Activated T-cell treated with anti-CD3 and anti-CD28 coated beads, Interleukin-2, amount 50 U/mL, for 4 hours (primary cell): ENCODE measurements at places on chromosomes 16 and 17. TPM values are rescaled to one million over a fixed set of nuclear protein-coding genes. Genes with fewer than 3 reads are reported as not detected.

DNA sequence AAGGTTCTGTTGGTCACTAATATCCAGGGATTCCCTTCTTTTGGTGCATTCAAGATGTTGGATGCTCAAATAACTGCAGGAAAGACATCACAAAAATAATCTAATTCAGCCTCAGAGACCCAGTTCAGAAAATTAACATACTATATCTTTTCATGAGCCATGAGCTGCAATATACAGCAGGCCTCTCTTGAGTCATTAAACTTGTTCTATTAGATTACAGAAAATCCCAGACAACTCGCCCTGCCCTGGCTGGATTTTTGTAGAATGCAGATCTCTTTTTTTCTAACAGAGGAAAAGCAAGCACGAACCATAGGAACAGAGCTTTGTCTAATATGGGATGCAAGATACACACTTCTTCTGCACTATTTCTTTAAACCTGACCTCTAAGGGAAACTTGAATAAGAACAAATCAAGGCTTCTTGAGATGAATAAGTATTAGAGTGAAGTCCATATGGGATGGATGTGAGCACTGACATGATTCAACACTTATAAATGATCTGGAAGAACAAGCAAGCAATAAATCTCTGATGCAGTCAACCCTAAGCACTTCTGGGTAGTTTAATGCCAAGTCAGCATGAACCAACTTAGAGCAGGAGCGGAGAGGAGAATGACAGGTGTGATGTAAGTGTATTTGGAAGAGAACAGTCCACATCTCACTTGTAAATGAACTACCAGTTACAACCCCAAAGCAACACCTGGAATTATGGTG, 70.7 kb upstream of the GNAO1 start:
- DNase-seq, result no peak

GRCh38 chr16:11202260-11203091, 53.5 kb downstream of the SOCS1 start:
- no peak for DNase-seq

DNA sequence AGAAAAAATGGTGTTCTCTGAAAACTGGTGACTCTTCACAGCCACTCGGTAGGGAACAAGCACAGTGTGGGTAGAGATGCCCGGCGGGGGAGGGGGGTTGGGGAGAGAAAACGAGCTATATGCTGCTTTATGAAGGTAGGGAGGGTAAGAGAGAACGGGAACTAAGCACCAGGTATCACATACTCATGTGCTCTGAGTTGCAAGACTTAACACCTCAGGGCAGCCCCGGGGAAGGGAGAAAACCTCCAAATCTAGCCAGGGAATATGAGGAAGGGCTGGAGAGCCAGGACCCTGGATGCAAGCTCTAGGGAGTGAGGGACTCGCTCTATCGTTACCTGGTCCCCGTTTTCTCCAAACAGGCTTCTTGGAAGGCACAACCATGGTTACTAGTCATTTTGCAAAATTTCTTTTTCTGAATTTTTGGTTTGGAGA, 35.3 kb downstream of the HIC1 start:
- no peak for DNase-seq

NUPR1 gene
- 0.28 TPM for total RNA-seq

CDRT15 gene
- total RNA-seq, result not detected

GRCh38 chr17:81566461-81567126, 14.4 kb upstream of the FAAP100 start:
- DNase-seq, result no peak

MRTFB gene
- 8.9 TPM for total RNA-seq

DNA sequence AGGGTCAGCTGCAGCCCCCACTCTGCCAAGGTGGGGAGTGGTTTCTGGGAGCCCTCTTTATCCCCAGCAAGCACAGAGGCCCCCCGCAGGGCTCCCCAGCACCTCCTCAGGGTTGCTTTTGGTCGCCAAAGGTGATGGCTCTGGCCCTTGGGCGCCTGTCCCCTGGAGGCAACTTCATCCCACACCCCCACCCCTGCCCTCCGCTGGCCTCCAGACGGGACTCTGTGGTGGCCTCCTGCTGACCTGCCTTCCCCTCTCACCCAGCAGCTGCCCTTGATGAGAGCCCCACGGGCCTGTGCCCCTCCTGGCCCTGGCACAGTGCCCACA, 7.8 kb upstream of the RHOT2 start:
- DNase-seq, result no peak

SMG6 gene
- total RNA-seq, result 27.9 TPM

ASPHD1 gene
- 3.4 TPM for total RNA-seq

KRTAP9-4 gene
- not detected for total RNA-seq

HES7 gene
- 1.7 TPM for total RNA-seq

DNA sequence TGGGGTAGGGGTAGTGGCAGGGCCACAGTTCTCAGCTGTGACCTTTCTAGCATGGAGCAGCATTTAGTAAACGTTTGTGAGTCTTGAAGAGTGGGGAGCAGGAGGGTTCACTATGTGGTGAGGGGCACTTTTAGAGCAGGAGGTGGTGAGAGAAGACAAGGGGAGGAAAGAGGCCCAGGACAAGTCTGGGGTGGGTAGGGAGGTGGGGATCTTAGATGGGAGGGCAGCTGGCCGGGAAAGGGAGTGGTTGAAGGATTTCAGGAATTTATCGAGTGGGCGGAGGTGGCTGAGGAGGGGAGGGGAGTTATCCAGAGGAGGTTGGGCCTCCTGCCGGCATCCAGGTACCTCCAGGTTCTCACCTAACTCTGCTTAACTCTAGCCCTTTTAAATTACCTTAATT, 1.9 kb downstream of the CLEC16A start:
- DNase-seq, result no peak

- DNase-seq, result no peak
Observed at GRCh38 chr16:12417030-12417814, 386.5 kb downstream of the CPPED1 start.

SLC9A5 gene
- total RNA-seq, result 4.0 TPM

GRCh38 chr16:77584205-77584859, 138.0 kb upstream of the NUDT7 start:
- peak; percentile 16 for DNase-seq

GRCh38 chr16:50616883-50617645, 64.0 kb downstream of the SNX20 start:
- no peak for DNase-seq

- DNase-seq, result no peak
Observed at GRCh38 chr16:71205482-71206131, 24.9 kb downstream of the HYDIN start.

- DNase-seq, result no peak
Observed at GRCh38 chr16:27291106-27291505, 22.5 kb upstream of the NSMCE1 start.

GRCh38 chr17:6153375-6153774, 83.2 kb downstream of the WSCD1 start:
- no peak for DNase-seq

DNA sequence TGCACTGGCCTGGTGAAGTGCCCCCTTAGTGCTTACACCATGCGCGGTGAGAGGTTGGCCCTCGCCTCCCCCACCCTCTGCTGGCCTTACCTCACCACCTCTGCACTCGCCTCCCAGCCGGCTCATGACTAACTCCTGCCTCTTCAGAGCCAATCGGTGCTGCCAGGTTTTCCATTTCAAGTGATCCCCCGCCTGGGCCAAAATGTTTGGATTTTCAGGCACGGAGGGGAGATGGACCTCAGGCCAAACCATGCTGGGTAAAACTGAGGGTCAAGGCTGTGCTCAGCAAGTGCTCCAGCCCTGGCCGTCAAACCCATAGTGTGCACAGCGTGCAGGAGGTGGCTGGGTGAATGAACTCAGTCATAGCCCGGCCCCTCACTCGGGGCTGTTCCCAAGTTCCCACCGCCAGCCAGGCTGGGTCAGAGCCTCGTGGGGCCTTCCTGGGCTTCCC, 175.4 kb downstream of the SEC14L1 start:
- no peak for DNase-seq

GRCh38 chr16:25126820-25127232, 15.3 kb downstream of the LCMT1 start:
- DNase-seq, result peak; percentile 14

DNA sequence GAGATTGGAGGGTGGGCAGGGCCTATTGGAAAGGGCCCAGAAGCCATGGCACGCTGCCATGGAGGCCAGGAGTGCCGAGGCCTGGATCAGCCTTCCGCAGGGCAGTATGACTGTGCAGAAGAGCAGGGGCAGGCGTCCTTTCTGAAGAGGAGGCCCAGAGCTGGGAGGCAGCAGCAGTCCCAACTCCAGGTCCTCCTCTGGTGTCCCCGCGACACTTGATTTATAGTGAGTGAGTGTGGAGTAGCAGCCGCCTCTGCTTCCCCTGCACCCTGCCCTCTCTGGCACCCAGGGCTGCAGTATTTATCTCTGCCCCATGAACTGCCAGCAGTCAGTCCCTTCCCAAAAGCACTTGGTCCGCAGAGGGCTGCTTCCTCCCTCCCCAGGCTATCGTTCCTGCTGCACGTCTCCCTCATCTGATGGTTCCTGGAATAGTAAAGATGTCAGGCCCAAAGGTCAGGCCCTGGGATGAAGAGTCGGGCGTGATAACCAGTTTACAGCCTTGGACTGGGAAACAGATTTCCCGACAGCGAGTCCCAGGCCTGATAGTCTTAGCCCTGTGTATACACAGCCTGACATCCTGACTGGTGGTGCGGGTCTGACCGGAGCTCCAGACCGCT, 32.9 kb downstream of the PGS1 start:
- no peak for DNase-seq

GRCh38 chr16:51755039-51755501, 604.0 kb upstream of the SALL1 start:
- DNase-seq, result no peak

GRCh38 chr16:89132194-89133005, 38.7 kb downstream of the ACSF3 start:
- DNase-seq, result no peak

GRCh38 chr16:12410837-12411490, 392.7 kb downstream of the CPPED1 start:
- no peak for DNase-seq

DNA sequence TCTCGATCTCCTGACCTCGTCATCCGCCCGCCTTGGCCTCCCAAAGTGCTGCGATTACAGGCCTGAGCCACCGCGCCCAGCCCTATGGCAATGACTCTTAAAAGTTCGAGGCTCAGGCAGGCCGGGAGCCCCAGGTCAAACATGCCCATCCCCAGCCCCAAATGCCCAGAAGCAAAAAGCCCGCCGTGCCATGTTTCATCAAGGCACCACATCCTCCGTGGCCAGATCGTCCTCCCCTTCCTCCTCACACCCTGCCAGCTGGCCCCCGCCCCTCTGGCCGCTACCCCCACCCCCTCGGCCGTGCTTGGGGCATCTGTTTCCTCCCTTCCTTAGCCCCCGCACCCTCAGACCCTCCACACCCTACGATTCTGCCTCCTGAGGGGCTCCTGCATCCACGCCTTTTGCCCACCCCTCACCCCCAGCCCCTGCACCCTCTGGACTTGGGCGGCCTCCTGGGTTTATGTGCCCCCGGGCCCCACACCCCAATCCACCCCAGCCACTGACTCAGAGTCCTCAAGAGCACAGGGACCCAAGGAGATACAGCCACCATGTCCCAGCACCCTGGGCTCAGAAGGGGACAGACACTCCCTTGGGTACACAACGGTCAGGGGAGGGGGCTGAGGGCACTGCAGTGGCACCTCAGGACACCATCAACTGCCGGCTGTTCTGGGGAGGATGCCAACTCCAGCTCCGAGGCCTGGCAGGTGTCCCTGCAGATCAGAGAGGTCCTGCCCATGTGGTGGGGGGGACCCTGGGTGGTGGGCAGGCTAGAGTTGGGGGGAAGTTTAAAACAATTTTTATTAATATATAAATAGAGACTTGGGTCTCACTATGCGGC, 7.1 kb downstream of the CTRB1 start:
- DNase-seq, result no peak

ZG16B gene
- total RNA-seq, result 0.33 TPM

GRCh38 chr16:78706637-78707036, 607.2 kb downstream of the WWOX start:
- no peak for DNase-seq

DNA sequence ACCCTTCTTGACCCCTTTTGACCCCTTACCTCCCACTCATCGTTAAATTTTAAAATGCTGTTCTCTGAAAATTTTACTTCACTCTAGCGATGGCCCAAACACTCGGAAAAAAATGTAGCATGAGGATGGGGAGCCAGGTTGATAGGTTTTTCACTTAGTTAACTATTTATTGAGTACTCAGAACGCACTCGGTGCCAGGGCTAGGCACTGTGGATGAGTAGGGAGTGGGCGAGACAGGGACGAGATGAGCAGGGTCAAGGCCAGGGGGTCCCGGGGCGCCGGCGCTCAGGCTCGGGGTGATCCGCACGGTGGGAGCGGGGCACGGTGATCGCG, 392 bp downstream of the ZSCAN32 start:
- no peak for DNase-seq

DNA sequence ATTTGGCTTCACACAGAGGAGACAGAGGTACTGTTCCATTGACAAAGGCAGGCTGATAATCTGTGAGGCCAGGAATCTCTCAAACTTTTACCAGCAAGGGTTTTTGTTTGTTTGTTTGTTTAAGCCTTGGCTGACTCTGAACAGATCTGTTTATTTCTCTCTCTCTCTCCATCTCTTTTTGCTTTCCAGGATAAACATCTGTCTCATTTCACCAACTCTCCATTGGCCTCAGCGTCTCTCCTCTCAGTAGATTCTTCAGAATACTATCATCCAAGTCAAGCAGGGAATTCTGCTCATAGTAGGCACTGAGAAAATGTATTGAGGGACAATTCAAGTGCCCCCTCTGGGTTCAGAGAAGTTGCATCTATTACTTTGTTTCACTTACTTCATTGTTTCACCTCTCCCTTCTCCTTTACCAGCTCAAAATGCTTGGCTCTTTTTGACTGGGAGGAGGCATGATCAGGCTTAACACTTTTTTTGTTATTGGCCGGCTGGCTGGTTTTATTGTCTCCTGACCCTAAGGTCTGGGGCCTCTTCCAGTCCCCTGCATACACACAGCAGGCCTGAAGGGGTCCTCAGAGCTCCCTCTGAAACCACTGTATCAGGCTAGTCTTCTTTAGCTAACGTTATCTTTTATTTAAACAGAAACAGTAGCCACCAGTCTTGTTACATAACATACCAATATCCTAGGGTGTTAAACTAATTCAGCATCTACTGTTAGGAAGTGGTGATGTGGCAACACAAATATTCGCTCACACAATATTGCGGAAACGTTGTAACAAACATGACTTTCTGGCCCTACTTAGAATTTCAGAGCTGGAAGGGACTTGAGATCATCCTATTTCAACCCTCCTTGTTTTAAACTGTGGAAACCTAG, 2.0 kb upstream of the YPEL2 start:
- peak; percentile 41 for DNase-seq

- no peak for DNase-seq
Observed at GRCh38 chr16:64489449-64489848, 632.4 kb downstream of the CDH11 start.

SNF8 gene
- 166 TPM for total RNA-seq

- DNase-seq, result no peak
Observed at GRCh38 chr16:65658787-65659220, 536.9 kb upstream of the CDH11 start.

DNAH2 gene
- not detected for total RNA-seq

DNA sequence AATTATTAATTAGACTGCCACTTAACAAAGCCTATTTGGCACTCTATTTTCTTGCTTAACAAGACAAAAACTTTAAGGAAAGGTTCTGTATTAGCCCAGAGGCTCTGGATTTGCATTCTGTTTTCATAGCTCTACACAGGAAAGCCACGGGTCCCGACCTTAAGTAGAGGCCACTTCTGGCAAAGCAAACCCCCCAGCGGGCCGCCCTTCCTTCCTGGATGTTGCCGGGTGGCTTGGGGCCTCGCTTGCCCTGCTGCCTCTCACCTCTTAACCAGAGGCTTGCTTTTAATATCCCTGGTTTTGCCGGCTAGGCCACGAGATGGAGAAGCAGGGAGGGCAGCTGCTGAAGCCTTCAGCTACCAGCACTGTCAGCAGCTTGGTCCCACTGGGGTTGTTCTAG, 4.4 kb downstream of the RTN4RL1 start:
- no peak for DNase-seq
